SK-N-SH (cell line): ENCODE measurements at places on chromosomes 13 and 19.

- no peak overlapping the region for H3K4me3 ChIP-seq
- no peaks in the 10 kb centered on the region for H3K27me3 ChIP-seq
- H3K4me1 ChIP-seq, result peaks cover 12% of the 10 kb centered on the region; the same call in 1 of the 2 replicates
These were observed 4.0 kb downstream of the RTN2 start for GRCh38 chr19:45492627-45493470.

GRCh38 chr19:40245506-40246128, 19.1 kb upstream of the CCNP start:
- DNase-seq, result no peak
- H3K27me3 ChIP-seq, result no peaks in the 10 kb centered on the region
- no peak overlapping the region for H3K27ac ChIP-seq

DNA sequence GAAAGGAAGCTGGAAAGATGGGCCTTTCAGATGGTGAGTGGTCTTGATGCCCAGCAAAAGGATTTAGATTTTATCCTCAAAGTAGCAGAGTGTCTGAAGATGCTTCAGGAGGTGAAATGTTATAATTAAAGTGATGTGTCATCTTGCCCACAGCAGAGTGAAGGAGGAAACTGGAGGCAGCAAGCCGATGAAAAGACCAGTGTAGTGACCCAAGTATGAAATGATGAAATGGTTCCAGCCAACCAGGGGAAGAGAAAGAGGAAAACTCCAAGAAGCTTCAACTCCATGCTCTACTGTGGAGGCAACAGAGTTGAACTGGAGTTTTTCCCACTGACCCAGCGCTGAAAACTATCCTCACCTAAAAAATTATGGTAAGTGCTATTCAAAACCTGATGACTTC, 66.7 kb downstream of the FOXO1 start:
- no peak overlapping the region for H3K4me3 ChIP-seq
- no peaks in the 10 kb centered on the region for H3K4me1 ChIP-seq
- no peaks in the 10 kb centered on the region for H3K27me3 ChIP-seq
- DNase-seq, result no peak

DNA sequence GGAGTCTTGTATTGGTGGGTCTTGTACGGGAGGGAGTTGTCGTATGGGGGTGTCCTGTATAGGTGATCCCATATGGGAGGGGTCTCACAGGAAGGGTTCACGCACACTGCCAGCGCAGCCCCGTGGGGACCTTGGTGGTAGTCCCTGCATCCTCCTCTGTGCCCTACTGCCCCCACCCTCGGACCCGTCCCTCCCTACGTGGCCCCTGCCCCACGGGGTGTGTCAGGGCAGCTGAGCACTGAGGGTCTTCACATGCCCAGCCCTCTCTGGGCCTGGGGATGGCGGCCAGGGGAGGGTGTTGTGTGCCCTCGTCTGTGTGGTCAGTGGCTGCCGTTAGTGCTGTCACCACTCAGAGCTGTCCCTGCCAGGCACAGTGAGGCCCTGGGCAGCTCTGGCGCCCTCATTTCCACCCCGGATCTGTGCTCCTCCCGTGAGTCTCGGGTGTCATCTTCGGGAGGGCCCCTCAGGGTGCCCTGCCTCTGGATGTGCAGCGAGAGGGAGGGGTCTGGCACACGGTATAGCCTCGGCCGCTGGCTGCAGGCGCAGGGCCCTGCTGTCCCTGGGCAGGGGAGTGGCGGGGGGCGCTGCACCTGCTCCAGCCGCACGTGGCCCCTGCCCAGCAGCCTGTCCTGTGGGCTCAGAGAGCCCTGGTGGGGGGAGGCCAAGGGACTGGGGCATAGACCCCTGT, 16.0 kb upstream of the GNA15 start:
- H3K36me3 ChIP-seq, result peaks cover 17% of the 10 kb centered on the region; the same call in 1 of the 2 replicates
- DNase-seq, result no peak
- H3K27ac ChIP-seq, result no peak overlapping the region
- no peaks in the 10 kb centered on the region for H3K27me3 ChIP-seq
- no peak overlapping the region for H3K4me3 ChIP-seq
- H3K4me1 ChIP-seq, result no peaks in the 10 kb centered on the region

GRCh38 chr19:8113017-8113416, 36.4 kb downstream of the FBN3 start:
- DNase-seq, result no peak
- H3K4me1 ChIP-seq, result no peaks in the 10 kb centered on the region

- no peaks in the 10 kb centered on the region for H3K36me3 ChIP-seq
- no peak overlapping the region for H3K4me3 ChIP-seq
- no peak overlapping the region for H3K27ac ChIP-seq
- peaks cover 7% of the 10 kb centered on the region; the same call in 1 of the 2 replicates for H3K4me1 ChIP-seq
- no peaks in the 10 kb centered on the region for H3K27me3 ChIP-seq
- no peak for DNase-seq
These were observed 3.7 kb downstream of the PLEKHF1 start for GRCh38 chr19:29668746-29669609.

DNA sequence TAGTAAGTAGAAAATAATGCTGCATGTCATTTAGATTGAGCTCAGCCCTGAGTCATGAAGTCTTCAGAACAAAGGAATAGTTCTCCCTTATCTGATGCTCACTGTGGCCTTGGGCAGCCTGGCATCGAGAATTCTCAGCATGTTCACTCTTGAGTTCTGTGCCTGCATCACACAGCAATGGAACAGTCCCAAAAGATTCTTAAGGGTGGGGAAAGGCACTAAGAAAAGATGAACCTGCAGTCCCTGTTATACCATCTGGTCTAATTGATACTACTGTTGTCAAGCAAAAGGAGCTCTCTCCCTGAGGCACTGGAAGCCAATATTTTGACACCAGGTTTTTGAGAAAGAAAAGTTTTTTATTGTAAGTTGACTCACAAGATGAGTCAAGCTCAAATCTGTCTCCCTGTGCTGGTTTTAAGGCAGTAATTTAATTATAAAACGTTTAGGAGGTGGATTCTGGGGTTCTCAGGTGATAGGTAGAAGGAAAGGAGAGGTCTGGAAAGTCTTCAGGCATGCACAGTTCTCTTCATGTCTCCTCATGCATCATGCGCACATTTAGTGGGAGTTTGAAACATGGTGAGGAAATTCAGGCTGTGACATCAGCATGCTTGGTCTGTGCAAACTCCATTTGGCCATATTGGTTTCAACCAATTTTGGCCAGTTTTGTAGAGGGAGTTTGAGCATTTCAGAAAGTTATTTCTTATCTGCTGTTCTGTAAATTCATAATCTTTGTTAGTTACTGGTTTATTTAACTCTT, 38.1 kb upstream of the ZNF766 start:
- H3K4me1 ChIP-seq, result no peaks in the 10 kb centered on the region; the same call in 1 of the 2 replicates
- H3K27ac ChIP-seq, result no peak overlapping the region
- H3K27me3 ChIP-seq, result no peaks in the 10 kb centered on the region

DNA sequence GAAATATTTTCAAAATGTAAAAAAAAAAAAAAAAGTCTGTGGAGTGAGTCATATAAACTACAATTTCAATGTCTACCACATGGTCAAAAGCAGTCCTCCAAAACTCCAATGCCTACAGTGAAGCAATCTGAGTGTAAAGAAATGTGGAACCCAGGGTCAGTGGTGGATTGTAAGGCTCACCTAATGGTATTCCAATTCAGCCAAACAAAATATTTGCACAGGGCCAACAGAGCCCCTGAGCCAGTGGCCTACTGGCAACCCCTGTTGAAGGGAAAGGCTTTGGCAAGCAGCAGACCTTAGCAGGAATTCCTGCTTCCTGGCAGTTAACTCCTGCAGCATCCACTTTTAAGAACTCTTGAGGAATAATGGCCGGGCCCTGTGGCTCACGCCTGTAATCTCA, 3.4 kb downstream of the DNMT1 start:
- H3K27me3 ChIP-seq, result no peaks in the 10 kb centered on the region
- H3K36me3 ChIP-seq, result no peaks in the 10 kb centered on the region; the same call in 1 of the 2 replicates
- DNase-seq, result no peak

DNA sequence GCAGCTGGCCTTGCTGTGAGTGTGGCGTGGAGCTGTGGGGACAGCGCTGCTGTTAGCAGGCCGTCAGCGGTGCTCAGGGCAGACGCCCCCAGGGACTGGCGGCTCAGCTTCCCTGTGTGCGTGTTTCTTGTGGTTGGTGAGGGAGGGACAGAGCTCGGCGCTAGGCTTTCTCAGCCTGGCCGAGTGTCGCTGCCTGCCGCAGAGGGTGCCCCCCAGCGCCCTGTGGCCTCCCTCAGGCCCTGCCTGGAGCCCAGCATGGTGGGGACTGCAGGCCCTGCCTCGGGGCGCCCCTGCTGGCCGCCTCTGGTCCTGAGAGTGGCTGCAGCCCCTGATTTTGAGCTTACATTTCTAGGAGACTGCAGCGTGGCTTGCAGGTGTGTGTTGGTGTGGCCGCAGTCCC, 35.5 kb downstream of the DOT1L start:
- H3K4me1 ChIP-seq, result no peaks in the 10 kb centered on the region; the same call in 1 of the 2 replicates
- peak; percentile 69 for DNase-seq
- no peak overlapping the region; the same call in 1 of the 2 replicates for H3K4me3 ChIP-seq
- no peaks in the 10 kb centered on the region for H3K27me3 ChIP-seq
- H3K27ac ChIP-seq, result no peak overlapping the region
